Uterus (tissue), 4 donors: ENCODE measurements at places on chromosomes 7 and 10.

DNA sequence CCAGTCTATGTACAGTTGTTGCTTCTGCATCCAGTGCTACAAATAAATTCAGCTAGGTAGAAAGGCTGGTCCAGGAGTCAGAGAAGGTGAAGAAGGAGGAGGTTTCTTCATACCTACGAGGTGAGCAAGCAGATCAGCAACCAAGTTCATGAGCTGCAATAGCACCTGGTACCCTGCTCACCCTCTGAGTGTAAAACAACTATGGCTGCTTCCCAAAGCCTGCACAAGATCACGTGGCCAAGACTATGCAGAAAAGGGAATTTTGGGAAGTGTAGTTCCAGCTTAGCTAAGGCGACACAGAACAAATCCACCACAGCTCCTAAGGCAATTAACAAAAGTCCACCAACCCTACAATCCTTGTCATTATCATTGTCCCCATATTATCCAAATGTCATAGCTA, 95.9 kb upstream of the AUTS2 start:
- no peak for DNase-seq

DNA sequence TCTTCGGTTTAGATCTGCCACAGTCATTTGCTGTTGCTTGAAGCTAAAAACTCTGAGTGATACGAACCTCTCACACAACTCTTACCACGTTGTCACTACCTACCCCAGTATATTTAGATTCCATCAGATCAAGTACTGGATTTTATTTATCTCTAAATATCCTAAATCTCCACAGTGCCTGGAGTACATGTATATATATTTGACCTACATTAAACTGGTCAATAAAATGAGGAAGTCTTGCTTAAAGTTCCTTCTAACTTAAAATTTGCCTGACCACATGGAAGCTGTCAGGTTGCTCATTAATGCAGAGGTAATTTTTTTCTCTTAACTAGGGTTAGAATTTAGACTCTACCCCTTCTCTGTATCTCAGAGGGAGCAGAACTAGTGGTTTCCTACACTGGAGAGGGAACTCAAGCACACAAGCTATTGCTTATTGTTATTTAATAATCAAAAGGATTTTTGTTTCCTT, 3.1 kb upstream of the MACC1 start:
- DNase-seq = no peak

DNA sequence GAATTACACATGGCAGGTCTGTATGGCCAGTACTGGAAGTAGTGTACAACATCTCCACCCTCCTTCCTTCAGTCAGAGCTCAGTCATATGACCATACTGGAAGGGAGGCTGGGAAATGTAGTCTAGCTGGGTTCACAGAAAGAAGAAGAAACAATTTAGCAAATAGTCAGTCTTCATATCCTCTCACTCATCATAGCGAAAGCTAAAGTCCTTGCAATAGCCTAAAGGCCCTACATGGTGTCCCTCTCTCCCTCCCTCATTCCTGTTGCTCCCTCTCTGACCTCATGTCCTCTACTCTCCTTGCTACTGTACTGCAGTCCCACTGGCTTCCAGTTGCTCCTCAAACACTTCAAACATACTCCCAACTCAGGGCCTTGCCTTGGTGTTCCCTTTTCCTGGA, 4.3 kb upstream of the CALU start:
- no peak for DNase-seq

GRCh38 chr10:86306628-86307278, 59.8 kb downstream of the GRID1 start:
- no peak for DNase-seq

- no peak for DNase-seq
These were observed 177.2 kb downstream of the PTN start for GRCh38 chr7:137166363-137166762.

DNA sequence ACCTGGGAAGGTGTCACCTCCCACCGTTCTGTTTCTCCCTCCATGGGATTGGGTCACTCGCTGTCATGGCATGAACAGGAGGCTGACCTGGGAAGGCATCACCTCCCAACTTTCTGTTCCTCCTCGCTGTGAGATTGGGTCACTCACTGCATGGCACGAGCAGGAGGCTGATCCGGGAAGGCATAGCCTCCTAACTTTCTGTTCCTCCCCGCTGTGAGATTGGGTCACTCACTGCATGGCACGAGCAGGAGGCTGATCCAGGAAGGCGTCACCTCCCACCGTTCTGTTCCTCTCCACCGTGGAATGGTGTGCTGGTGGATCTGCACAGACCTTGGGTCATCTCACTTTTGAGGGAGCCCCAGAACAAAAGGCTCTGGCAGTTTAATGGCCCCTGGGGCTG, 239.2 kb upstream of the PRKCQ start:
- DNase-seq = no peak

DNA sequence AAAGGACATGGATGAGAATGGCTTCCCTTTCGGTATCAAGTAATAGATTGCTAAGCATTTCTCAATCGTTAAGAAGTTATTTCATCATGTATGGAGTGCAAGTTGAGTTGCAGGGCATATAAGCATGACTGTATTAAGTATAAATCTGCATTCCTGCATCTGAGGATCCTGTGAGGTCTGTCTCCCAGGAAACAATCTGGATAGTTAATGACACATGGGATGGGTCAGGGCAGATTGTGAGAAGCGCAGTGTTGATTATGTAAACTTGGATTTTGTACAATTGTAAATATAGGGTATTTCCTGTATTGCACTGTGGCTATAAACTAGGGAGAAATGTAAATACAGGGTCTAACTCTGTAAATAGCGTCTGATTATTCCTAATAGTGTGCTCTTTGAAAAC, 102.6 kb downstream of the PLXDC2 start:
- no peak for DNase-seq

GRCh38 chr7:131235489-131236317, 92.0 kb upstream of the MKLN1 start:
- DNase-seq = peak; percentile 46

DNA sequence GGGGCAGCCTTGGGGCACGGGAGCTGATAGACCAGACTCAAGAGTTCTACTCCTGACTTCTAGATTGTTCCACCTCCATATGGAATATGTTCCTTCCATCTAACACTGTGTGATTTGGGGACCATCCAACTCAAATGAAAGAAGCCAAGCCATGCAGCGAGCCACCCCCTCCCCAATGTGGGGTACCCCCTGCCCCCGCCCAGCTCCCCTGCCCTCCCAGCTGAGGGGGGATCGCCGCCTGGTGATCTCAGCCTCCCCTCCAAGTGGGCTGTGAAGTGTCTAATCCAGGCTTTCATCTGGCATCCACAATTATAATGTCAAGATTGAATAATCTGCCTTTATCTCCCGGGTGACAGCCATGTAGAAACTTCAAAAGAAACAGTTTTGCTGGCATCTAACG, 246.1 kb downstream of the RPS24 start:
- no peak for DNase-seq

DNA sequence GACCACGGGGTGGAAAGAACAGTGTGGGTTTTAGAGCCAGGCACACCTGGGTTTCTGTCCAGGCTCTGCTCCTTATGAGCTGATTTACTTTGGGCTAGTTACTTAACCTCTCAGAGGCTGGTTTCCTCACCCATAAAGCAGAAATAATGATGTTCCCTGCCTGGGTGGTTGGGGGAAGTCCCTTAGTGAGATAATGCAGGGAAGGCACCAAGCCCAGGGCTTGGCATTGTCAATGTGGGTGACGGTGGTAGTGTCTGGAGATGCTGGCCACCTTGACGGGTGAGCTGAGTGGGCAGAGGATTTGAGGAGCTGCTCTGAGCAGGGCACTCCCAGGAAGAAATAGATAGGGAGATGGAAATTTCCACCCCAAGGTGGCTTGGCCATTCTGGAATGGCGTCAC, 65.2 kb downstream of the SH2D4B start:
- DNase-seq = no peak

DNA sequence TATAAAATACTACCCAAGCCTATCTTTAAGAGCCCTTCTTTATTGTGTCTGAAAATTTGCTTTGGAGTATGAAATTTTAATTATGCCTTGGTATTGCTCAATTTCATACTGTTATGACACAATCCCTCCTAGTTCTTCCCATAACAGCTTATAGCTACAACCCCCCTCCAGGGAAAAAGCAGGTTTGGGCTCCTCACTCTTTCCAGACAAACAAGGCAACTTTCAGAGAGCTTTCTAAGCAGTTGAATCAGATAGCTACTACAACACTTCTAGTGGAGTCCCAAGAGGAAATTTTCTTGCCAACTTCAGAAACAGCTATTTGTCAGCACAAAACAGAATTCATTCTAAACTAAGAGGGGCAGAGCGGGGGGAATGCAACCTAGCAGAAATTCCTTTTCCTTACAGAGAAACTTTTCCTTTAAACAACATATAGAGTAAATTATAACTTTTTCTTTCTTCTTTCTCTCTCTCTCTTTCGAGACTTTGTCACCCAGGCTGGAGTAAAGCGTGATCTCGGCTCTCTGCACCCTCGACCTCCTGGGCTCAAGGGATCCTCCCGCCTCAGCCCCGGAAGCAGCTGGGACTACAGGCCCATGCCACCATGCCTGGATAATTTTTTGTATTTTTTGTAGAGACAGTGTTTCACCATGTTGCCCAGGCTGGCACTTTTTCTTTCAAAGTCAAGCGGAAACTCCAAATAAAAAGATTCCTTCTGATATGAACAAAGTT, 26.0 kb upstream of the JMJD1C start:
- peak; percentile 32 for DNase-seq

- no peak for DNase-seq
These were observed 100.6 kb downstream of the DYNC2I1 start for GRCh38 chr7:158956805-158957509.

GRCh38 chr7:28488061-28488791, 75.9 kb downstream of the CREB5 start:
- DNase-seq = no peak

DNA sequence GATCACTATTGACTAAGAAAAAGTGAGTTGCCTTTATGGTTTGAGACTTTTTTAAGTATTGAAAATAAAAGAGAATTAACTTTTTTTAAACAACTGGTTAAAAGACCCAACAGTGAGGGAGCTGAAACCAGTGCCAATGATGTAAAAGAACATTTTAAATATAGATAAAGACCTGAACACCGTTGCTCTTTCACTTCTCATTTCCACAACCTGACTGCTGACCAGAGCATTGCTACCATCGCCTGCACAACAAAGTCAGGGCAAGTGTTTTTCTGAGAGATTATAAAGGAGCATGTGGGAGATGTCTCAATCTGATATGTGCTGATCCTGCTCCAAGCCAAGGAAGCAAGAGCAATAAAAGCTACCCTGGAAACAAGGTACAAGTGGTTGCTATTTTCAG, 34.7 kb downstream of the IMMP2L start:
- DNase-seq = no peak

DNA sequence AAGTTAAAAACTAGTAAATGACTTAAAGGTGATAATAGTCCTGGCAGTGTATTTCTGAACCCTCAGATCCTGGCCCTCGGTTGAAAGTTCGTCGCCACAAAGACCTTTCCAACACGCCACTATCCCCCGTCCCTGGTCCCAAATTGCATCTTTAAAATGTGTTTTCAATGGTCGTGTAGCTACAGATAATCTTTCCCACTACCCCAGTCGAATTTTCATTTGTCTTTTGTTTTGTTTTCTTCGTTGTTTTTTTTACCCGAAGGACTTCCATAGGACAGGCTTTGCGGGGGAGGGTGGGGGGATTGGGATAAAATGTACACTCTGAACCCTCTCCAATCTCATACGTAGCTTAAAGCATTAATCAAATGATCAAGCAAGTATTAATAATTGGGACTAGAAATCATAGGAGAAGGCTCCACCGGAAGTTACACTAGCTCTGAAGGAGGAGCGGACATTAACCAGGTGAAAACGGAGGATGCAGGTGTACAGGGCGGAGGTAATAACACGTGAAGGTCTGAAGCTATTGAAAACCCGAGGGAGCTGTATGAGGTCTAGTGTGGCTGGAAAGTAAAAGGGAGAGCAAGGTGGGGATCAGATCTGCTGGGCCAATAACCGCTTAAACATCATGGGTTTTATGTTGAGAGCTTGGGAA, 32.8 kb upstream of the PHF14 start:
- DNase-seq = no peak
